Fibroblast of gingiva (primary cell): ENCODE measurements at places on chromosomes 12 and 14.

DNA sequence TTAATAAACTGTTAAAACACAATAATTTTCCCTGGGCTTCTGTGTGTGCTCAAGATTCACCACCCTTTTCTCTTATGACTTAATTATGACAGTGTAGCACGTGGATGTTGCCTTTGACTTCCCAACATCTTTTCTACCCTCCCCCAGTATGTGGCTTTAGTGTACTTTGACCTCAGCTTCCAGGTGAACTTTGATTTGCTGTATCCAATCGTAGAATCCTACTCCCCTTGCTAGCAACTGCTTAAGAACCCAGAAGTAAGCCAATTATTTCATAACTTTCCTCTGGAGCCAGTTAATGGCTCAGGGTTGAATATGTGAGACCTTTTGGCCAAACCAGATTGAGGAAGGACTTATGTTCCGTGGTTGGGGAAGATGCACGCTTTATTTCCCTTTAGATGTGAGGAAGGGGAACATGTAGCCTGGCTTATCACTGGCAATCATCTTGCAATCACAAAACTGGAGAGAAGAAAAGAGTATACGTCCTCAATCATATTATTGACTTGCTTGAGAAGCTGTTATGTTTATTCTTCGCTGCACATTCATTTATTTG lies 259.6 kb upstream of the ATP2B1 start:
- DNase-seq, result no peak

- no peak for DNase-seq
Measured at GRCh38 chr14:61774861-61775260, 12.6 kb downstream of the SNAPC1 start.

GRCh38 chr14:101465795-101466448 lies 95.4 kb upstream of the DIO3 start:
- DNase-seq, result no peak

GRCh38 chr14:38964630-38965029 lies 138.4 kb downstream of the SEC23A start:
- no peak for DNase-seq

DNA sequence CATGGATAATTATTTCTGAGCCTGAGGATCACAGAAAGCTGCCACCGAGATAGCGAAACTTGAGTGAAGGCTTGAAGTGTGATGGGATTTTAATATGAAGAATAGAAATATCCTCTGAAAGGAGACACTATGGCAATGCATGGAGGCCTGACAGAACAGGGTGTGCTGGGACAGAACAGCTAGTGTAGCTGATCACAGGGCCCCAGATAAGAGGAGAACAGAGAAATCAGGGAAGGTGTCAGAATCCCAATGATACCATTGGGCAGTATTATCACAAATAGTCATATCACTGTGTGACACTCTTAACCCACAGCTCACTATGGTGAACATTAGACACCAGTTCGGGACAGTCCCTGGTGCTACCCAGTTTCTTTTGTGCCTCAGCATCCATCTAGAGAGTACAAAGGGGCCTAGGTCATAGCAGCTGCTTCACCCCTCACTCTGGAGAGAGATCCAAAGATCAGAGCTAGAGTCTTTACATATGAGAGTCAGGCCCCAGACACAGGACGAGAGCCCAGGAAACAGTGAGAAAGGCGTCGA lies 506 bp upstream of the OR10P1 start:
- DNase-seq, result no peak

- DNase-seq, result no peak
Measured at GRCh38 chr12:44143175-44143574, 307.3 kb downstream of the TMEM117 start.

DNA sequence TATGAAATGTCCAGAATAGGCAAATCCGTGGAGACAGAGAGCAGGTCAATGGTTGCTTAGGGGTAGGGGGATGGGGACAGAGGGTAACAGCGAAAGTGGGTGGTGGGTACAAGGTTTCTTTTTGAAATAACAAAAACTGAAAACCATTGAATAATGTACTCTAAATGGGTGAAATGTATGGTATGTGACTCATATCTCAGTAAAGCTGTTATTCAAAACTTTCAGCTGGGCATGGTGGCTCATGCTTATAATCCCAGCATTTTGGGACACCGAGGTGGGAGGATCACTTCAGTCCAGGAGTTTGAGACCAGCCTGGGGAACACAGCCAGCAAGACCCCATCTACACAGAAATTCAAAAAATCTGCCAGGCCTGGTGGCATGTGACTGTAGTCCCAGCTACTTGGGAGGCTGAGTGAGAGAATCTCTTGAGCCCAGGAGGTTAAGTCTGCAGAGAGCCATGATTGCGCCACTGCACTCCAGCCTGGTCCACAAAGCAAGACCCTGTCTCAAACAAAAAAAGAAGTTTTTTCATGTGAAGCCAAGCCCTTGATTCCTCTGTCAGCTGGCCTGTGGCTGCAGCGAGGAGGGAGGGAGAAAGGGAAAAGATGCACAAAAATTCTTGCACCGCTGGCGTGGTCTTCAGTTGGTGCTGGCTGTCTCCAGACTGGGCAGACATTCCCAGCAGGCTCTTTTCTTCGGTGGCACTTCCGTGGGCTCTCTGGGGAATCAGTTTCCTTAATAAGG lies 248.2 kb downstream of the SLC41A2 start:
- peak; percentile 24 for DNase-seq

DNA sequence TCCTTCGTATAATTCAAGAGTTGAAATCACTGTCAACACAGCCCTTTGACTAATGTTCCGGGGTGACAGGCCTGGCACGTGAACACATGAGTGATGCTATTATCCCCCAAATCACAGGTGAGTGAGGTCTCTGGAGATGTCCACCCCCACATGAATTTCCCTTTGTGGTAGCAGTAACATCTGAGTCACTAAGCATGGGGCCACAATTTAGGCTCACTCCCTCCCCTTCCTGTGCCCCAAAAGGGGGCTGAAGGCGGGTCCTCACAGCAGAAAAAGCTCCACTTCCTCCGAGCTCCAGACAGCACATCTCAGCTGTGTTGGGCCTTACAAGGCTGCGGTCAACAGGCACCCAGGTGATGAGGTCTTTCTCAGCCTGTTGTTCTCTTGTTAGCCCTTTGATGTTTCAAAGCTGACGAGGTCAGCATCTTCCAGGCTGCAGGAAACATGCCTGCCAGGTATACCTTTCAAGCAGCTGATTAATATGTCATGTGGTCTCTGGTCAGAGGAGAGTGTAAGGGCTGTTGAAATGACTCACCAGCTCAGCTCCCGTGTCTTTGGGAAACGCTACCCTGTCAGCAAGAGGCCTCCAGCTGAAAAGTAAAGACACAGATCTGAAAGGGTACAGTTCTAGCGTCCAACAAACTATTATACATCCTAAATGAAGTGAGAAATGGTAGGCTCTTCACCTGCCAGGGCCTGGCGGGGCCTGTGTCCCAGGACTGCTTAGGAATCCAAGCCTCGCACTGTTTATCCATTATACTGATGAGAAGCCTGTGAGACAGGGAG lies 107.3 kb downstream of the ZFP36L1 start:
- no peak for DNase-seq
